ENCODE measurements at places on chromosomes 16 and 17.

DNA sequence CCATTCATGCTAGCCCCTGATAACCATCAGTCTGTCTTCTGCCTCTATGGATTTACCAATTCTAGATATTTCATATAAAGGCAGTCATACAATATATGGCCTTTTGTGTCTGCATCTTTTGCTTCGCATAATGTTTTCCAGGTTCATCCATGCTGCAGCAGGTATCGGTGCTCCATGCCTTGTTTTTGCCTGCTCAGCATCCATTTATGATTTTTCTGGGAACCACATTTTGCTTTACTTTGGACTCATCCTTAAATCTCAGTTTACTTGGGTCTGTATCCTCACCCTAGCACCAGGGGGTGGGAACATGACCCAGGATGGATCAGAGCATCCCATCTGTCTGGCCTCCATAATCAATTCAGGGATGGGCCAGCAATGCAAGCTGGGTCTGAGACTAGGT, 325.7 kb downstream of the XYLT1 start:
- no peak for DNase-seq

DNA sequence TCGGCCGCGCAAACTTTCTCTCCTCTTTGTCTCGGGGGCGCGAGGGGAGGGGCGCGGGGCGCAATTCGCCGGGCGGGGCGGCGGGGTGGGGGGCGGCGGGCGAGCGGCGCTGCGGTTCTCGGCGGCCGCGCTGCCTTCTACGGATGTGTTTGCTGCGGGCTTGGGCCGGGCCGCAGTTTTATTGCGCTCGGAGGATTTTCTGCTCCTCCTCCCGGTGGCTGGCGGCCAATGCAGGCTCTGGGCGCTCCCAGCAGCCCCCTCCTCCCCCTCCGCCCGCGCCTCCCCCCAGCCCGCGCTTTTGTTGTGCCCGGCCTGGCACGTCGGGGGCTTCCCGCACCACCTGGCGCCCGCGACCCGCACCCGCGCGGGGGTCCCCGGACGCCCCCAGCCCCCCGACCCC, at the start of gene TIMP2:
TSS of gene TIMP2 (minus strand) at position 154 of the 400 bp plus-strand sequence. CDS start 299 bp downstream, outside the sequence.
- peak; percentile 44 for DNase-seq

GRCh38 chr16:17448640-17449638, 21.8 kb downstream of the XYLT1 start:
- DNase-seq: peak; percentile 1

DNA sequence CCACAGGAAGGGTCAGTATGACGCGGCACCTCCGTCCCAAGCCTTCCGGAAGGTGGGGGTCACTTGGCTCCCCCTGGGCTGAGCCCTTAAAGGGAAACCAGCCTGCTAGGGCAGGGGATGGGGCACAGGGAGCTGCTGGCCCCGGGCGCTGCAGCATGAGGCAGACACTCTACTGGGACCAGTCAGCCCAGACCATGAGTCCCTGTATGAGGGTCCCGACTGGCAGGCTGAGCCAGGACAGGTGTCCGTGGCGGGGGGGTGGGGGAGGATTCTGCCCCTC, 43.4 kb upstream of the ZC3H18 start:
- no peak for DNase-seq

DNA sequence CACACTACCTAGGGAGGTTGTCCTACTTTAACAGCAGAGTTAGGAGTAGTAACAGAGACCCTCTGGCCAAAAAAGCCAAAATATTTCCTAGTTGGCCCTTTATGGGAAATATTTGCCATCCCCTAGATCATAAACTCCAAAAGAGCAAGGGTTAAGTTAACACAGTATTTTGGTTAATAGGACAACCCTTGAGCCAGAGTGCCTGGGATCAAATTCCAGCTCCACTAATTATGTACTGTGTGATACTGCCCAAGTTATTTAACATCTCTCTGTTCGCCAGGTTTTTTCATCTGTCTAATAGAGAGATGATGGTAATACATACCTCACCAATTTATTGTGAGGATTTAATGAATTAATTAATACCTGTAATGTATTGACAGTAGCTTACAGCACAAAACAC, 767.4 kb downstream of the KCNJ2 start:
- DNase-seq: no peak

GRCh38 chr17:1999557-2000251, 25.4 kb downstream of the RTN4RL1 start:
- no peak for DNase-seq

- DNase-seq: no peak
Observed at GRCh38 chr16:12682432-12683165, 121.1 kb downstream of the CPPED1 start.

DNA sequence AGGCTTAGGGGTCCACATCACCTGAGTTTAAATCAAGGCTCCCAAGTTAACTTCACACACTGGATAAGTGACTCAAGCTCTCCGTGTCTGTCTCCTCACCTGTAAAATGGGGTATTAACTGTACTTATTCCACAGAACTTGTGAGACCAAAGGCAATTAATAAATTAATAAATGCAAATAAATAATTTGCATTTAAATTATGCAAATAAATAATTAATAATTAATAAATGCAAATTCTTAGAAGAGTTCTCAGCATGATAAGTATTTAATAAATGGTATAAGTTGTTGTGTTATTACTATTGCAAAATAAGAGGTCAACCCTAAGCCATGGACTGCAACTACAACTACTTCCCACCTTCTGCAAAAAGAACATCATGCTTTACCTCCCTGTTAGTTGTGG, 13.7 kb upstream of the CXCL16 start:
- no peak for DNase-seq

DNA sequence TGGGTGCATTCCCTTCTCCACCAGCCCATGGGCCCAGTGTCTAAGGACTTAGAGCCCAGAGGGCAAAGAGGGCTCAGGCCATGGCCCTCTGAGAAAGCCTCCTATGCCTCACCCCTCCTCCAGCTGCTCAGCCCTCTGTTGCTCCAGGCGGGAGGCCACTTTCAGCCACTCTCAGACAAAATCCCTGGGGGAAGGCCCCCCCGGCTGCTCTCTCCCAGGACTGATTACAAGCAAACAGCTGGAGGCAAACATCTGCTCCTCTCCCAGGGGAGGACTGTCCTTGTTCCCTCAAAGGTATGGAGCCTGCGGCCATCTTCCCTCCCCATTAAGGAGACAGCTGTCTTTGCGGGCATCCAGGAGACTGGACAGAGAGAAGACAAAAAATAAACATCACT, 54.9 kb upstream of the DLX4 start:
- DNase-seq: no peak

GRCh38 chr16:11236461-11237254, 19.3 kb downstream of the SOCS1 start:
- no peak for DNase-seq

GRCh38 chr17:82884341-82884969, 44.6 kb upstream of the ZNF750 start:
- no peak for DNase-seq

Measured in stimulated activated CD4-positive, alpha-beta T cell treated with anti-CD3 and anti-CD28 coated beads, Interleukin-12 subunit alpha, Interleukin-12 subunit beta, amount 100 ng/mL, for 24 hours (primary cell).